Osteocyte (in vitro differentiated cells): ENCODE measurements at places on chromosomes 6 and 20. TPM values are rescaled to one million over a fixed set of nuclear protein-coding genes. Genes with fewer than 3 reads are reported as not detected.

The GFOD1 gene
- 0.65 and 0.89 TPM in 2 replicates for total RNA-seq

DNA sequence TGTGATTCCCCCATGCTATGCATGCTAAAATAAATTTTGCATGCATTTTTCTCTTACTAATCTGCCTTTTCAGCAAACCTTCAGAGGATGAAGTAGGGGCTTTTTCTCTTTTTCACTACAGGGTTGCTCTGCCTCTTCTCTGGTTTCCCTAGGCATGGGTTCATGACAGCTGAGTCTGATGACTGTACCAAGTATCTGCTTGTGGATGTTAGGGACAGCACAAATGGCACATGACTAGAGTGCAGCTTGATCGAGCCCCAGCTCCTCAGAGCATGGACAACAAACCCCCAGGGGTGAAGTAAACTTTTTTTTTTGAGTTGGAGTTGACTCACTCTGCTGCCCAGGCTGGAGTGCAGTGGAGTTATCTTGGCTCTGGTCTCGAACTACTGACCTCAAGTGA lies 57.1 kb upstream of the GCM1 start:
- no peak for DNase-seq

DNA sequence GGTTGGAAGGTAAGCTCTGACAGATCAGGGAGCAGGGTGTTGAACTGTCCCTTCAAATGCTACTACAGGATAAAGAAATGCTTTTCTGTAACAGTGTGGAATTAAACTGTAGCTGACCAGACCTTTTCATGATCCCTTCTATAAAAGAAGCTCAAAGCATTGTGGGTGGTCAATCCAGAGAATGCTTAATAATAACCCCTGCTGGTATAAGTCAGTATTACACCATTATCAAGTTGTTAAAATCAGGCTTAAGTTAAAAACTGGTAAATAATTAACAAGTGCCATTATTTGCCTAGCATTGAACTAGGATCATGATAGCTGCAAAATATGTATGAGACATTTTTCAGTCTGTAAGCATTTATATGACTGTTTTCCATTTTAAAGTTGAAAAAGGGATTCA lies 468.9 kb downstream of the PKHD1 start:
- no peak for DNase-seq

The DNAAF9 gene
- 13.7 and 15.1 TPM in 2 replicates for total RNA-seq

The C20orf173 gene
- not detected in 2 replicates for total RNA-seq

The SLPI gene
- total RNA-seq, result not detected in 2 replicates

- no peak for DNase-seq
Measured at GRCh38 chr6:112622036-112622435, 274.9 kb downstream of the RFPL4B start.

DNA sequence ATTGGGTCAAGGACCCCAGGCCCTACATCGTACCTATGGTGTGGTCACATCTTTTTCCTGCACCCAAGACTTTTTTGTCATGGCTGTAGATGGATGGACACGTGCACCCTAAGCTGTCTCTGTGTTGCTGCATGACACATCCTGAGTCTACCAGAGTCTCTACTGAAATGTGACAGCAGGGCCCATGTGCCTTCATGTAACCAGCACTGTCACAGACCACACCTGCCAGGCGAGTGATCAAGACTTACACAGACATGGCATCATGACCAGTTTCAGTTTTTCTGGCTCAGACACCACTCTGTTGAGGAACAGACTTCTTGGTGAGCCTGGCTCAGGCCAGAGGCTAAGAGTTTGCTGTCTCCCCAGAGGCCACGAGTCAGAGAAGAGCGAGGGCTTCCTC lies 7.6 kb downstream of the PRND start:
- no peak for DNase-seq

- DNase-seq, result peak; percentile 8
Measured at GRCh38 chr6:159943968-159944598, 24.8 kb upstream of the IGF2R start.

- no peak for DNase-seq
Measured at GRCh38 chr20:4439461-4439860, 282.2 kb upstream of the PRND start.

The SLC2A4RG gene
- total RNA-seq, result 74.8 and 80.7 TPM in 2 replicates

- DNase-seq, result no peak
Measured at GRCh38 chr6:20173833-20174792, 38.2 kb downstream of the MBOAT1 start.

DNA sequence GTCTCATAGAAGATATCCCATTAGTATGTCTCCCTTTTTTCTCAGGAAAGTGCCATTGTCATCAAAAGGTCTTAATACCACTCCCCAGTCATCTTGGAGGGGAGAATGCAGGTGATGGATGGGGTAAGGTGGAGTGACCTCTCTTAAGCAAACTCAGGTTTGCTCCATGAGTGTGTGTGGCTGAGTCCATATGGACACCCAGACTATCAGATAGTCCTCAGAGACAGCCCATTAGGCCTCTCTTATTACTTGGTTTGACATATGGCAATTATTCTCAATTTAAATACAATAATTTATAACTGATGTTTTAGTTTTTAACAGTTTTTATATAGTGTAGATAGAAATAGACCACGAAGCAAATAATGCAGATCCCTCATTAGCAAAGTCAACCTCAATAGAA lies 23.2 kb downstream of the LAMA4 start:
- DNase-seq, result no peak

DNA sequence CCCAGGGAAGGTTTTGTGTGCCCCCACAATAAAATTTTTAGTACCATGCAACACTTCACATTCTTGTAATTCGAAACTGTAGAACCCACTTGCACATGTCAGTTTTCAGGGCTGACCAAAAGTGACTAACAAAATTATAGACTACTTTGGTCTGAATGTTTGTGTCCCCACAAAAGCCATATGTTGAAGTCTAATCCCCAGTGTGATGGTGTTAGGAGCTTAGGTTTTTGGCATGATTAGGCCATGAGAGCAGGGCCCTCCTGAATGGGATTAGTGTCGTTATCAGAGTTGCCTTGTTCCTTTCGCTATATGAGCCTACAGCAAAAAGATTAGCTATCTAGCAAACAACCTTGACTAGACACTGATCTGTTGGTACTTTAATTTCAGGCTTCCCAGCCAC lies 49.0 kb upstream of the TENT5A start:
- no peak for DNase-seq

- DNase-seq, result no peak
Measured at GRCh38 chr6:163014736-163015135, 287.0 kb downstream of the PACRG start.

The SNX9 gene
- total RNA-seq, result 65.0 and 65.2 TPM in 2 replicates

DNA sequence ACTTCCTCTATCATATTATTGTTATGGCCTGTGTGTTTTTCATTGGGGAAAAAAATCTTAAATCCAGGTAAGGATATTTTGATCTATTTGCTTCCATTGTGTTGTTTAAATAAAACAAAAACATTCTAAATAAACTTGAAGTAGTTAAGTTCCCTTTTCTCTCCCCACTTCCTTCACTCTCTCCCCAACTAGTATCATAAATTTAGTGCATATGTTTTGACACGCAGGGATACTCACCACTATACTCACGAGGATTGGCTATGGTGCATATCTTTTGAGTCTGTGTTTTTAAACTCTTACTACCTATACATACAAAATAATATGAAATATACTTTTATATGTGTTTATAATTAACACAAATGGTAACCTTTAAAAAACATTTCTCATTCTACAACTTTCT lies 5.2 kb downstream of the TTLL9 start:
- DNase-seq, result no peak

- no peak for DNase-seq
Measured at GRCh38 chr6:21935561-21936028, 342.0 kb downstream of the SOX4 start.

GRCh38 chr20:7463290-7463689 lies 477.0 kb downstream of the HAO1 start:
- DNase-seq, result no peak

- no peak for DNase-seq
Measured at GRCh38 chr6:23441808-23442461, 684.1 kb upstream of the NRSN1 start.

DNA sequence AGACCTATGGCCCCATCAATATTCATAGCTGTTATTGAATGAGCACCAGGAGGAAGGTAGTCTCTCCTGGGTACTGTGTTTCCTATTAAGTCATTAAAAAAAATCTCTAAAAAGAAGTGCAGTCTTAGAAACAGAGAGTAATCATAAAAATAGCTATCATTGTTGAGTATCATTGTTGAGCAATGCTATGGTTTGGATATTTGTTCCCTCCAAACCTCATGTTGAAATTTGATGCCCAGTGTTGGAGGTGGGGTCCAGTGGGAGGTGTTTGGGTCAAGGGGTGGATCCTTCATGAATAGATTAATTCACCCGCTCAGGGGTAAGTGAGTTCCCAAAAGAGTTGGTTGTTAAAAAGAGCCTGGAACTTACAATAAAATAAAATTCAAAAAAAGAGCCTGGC lies 88.1 kb upstream of the IYD start:
- DNase-seq, result no peak

DNA sequence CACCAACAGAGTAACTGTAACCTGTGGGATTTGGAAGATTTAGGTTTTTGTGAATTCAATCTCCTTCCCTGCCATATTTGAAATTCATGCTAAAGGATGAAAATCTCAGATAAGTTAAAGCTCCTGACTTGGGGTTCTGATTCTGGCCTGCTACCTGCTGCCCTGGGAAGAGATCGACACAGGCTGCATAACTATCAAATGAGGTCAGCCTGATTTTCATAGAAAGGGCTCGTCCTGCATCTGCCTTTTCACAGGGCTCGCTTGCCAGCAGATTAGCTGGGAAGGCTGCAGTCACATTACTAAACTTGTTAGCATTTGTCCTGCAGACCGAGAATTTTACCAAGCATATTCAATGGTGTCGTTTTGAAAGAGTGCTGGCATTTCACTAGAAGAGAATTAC lies 14.6 kb downstream of the GCLC start:
- no peak for DNase-seq

GRCh38 chr20:45359406-45360148 lies 3.4 kb upstream of the SYS1 start:
- no peak for DNase-seq

The RCAN2 gene
- 27.9 and 31.3 TPM in 2 replicates for total RNA-seq

- no peak for DNase-seq
Measured at GRCh38 chr6:11975353-11975977, 36.6 kb upstream of the HIVEP1 start.

The PKHD1 gene
- total RNA-seq, result not detected in 2 replicates

- no peak for DNase-seq
Measured at GRCh38 chr6:136108361-136108945, 141.7 kb downstream of the MTFR2 start.

The CD109 gene
- 14.3 and 18.0 TPM in 2 replicates for total RNA-seq

- DNase-seq, result no peak
Measured at GRCh38 chr20:60143261-60143842, 185.1 kb downstream of the CDH26 start.

The FIG4 gene
- 13.5 and 15.9 TPM in 2 replicates for total RNA-seq

GRCh38 chr6:110255211-110255750 lies 75.1 kb downstream of the CDC40 start:
- no peak for DNase-seq
